NCI-H510A (cell line): ENCODE measurements at places on chromosomes 3 and 15.
A peak's percentile ranks its signal among the peaks of the same experiment; 100 is the strongest.

DNA sequence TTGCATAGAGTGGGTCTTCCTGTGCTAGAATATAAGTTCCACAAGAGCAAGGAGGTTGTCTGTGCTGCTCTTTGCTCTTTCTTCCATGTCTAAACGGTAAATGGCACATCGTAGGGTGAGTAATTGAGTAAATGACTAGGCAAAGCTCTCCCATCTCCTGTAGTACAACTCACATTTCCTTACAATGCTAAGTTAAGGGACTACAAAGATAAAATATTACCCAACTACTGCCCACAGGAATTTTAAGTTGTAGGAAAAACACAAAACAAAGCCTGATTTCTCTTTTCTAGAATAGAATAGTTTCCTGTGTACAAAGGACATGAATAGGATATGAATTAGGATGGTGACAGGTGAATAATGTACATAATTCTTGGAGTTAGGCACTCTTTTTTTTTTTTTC lies 19.9 kb upstream of the LRIG1 start:
- DNase-seq = no peak

- no peak for DNase-seq
Observed at GRCh38 chr3:124283652-124284023, 291.7 kb upstream of the ROPN1 start.

DNA sequence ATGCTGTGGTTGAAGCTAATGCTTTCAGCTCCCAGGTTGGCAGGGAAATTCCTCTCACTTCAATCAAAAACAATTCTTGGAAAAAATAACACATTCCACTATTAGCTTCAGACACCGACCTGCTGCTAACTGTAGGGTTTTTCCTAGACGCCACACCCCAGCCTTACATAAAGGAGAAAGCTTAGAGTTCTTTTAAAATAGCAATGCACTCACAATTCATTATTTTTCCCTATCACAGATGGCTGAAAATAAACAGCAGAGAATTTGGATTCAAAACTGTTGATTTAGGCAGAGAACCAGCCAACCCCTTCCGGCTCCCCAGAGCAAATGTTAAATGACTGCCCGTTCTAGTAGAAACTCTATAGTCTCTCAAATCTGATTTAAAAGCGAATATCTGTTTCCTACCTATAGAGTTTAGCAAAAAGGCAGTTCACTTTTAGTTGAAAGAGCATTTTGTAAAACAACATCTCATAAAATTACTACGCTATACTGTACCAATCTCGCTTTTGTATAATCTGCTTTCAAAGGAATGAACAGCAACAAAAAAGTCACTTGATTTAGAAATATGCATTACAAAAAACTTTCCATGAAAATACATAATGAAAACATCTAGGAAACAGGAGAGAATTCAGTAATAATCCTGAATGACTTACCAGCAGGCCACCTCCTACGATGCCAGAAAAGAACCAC lies 586 bp downstream of the TM4SF1 start:
- DNase-seq = no peak

DNA sequence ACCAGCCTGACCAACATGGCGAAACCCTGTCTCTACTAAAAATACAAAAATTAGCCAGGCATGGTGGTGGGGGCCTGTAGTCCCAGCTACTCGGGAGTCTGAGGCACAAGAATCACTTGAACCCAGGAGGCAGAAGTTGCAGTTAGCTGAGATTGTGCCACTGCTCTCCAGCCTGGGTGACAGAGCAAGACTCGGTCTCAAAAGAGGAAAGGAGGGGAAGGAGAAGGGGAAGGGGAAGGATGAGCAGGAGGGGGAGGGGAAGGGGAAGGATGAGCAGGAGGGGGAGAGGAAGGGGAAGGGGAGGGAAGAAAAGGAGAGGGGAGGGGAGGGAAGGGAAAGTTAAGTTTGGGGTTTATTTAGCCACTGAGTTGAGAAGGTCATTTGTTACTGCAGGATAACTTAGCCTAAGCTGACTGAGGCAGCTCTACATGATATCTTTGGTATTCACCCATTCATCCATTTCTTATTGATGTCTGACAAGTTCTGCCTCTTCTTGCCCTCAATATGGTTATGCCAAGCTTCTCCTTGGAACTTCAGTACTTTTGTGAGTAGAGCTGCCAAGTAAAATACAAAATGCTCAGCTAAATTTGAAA lies 15.9 kb upstream of the ABHD2 start:
- no peak for DNase-seq

GRCh38 chr3:152374262-152374990 lies 105.7 kb downstream of the MBNL1 start:
- no peak for DNase-seq

DNA sequence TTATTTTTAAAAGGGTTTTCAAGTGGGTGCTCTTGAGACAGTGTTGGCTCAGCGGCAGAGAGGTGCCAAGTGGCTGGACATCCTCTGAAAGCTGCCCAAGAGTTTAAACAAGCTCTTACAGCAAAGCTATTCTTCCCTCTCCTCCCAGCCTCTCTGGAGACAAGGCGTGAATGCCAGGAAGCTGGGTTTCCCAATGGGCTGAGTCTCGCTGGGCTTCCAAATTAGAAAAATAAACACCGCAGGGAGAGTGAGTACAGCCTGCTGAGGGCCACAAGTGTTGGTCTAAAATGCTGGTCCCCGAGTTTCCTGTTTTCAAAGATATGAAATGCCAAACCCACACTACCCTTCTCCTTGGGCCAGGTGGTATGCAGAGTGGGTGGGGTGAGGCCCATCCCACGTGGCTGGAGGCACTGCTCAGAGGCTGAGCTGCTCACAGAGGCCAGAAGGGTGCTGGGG lies 36.4 kb downstream of the ZDHHC3 start:
- DNase-seq = peak; percentile 5
